Activated naive CD8-positive, alpha-beta T cell treated with anti-CD3 and anti-CD28 coated beads for 36 hours (primary cell): ENCODE measurements at places on chromosomes 2 and 18. TPM values are rescaled to one million over a fixed set of nuclear protein-coding genes. Genes with fewer than 3 reads are reported as not detected.

GRCh38 chr18:68454511-68455228 is 260.2 kb downstream of the TMX3 start:
- DNase-seq = no peak

DNA sequence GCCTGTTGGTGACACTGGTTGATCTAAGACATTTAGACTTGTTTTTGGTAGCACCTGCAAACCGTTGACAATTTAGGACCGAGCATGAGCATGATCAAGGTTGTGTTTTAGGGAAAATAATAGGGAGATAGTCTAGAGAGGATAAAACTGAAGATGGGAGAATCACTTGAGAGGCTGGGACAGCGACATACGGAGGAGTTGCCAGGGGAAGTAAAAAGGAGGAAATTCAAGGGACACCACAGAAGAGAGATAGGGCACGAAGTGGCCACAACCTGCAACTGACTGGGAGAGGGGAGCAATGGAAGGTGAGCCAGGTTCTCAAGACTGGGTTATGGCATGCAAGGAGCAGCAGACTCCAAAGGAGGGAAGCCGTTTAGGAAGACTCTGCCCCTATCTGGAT is 1.4 kb upstream of the ATP8B1 start:
- no peak for DNase-seq

DNA sequence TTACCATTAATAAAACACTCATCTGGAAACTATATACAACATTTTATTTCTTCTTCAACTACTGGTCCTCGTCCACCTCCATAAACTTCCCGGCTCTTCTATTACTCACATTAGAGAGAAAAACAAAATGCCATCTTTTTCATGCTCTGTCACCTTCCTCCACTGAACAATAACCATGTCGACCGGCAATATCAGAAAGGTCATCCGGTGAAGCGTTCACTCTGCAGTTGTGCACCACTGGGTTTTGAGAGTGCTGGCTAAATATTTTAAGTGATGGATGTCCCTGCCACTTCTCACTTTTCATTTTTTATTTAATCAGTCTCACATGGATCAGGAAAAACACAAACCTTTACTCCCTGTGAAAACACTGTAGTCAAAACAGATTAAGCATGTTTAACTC is 48.2 kb downstream of the SPP2 start:
- no peak for DNase-seq

DNA sequence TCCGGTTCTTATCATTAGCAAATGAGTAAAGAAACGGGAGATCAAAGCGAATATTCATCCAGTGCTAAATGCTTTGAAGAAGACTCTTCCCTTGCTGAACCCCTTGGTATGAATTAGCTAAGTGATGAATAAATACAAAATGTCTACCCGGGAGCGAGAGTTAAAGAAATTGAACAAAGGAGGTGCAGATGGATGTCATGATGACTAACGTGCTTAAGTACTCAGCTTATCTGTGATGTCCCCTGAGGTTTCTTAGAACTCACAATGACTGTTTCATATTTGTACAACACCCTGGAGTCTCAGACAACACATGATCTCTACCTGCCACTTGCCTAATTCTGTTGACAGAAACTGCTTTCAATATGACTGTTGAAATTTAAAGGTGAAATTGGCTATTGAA is 148.5 kb downstream of the TMEM200C start:
- no peak for DNase-seq

GRCh38 chr18:37266290-37266689 is 299.3 kb downstream of the CELF4 start:
- no peak for DNase-seq

DNA sequence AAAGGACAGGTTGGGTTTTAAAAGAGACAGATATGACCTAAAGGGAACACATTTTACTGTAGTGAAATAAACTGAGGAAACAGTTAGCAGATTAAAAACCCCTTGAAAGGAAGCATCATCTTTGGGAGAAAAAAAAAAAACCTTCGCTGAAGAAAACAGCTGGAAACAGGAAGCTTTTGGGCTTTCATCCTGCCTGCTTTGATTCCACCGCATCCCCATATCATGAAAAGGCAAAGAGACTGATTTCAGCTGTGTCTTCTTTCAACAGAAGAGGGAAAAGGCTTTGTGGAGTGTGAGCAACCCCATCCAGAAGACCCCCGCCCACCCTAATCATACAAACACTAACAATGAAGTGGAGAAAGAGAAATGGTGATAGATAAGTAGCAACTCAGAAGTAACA is 86.4 kb downstream of the TCF4 start:
- no peak for DNase-seq

DNA sequence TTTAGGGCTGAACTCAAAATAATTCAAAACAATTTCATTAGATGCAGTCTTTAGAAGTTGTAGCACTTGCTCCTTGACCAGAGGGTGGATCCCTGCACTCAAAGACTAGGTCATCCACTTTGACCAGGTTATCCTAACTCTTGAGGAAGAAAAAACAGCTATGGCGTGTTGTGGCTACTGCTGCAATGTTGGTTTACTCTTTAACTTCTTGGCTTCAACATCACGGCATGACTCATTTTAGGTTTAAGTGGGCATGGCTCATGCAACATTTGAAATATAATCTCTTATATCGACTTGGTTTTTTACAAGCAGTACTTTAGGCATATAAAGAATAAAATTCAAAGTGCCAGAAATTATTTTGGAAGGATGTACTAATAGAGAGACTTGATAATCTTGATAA is 35.4 kb downstream of the ANKRD29 start:
- DNase-seq = no peak

Gene POTEJ
- total RNA-seq = not detected

Gene STARD6
- not detected for total RNA-seq

Gene DYSF
- 4.3 TPM for total RNA-seq
